ENCODE measurements at places on chromosomes 4 and X.

DNA sequence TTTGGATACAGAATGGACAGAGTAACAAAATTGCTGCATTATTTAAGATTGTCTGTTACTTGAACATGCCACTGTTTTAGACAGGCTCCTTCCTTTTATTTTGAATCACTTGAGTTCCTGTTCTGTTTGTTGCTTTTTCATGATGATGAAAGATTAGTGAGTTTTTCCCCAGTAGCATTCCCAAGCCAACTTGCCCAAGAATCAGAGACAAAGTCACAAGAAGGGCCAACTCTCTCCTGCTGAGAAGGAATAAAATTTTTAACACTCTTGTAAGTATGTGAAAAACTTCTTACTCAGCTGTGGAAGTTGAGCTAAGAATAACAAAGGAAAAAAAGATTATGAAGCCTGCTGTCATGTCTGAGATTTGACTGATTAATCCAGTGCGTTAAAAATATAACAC, 104.2 kb downstream of the KLHL8 start:
- DNase-seq = no peak

DNA sequence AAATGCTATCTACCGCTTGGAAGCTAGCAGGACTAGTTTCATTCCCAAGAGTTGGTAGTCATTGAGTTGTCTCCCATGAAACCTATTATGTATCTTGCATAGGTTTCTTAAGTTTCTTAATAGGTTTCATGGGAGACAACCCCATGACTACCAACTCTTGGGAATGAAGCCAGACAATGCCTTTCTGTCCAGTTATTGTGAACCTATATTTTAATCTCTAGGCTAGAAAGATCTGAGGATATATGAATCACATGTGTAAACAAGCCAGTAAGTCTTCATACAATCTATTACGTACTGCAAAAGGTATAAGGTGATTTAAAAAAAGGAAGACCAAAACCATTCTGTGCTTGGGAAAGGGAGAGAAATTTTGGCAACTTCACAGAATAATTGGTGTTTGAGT, 162.6 kb downstream of the INPP4B start:
- no peak for DNase-seq

DNA sequence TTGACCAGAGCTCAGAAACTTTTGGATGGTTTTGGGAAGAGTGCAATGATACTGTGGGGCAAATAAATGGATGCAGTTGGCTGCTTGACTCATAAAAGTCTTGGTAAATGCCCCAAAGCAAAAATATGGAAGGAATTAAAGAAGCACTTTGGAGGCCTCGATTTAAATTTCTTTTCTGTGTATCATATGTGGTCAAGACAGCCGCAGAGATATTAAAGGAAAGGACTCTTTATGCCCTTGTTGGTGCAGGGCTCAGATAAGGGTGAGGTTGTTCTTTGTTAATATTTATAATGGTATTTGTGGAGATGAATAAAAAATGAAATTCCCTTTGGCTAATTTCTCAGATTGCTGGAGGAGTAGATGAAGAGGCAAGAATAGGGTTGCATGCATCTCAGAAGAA, 90.2 kb downstream of the NHS start:
- DNase-seq = no peak

DNA sequence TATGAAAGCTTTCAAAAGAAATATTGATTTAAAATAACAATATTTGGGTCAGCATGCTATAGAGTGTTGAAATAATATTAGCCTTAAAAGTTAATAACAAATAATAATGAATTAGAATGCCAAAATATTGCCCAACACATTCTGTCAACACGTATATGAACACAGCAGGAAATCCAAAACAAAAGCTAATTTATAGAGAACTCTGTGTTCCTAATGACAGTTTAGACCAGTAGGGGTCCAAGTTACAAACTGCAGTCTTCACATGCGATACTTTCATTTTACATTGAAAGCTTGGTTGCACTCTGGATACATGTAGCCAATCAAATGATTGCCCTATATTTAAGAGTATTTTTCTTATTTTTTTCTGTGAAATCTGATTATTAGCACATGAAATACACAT, 274.4 kb downstream of the DCTD start:
- DNase-seq = no peak

- DNase-seq = no peak
Observed at GRCh38 chr4:153963216-153963615, 174.3 kb upstream of the SFRP2 start.

GRCh38 chr4:146368209-146368608, 153.5 kb downstream of the SLC10A7 start:
- no peak for DNase-seq

- no peak for DNase-seq
Observed at GRCh38 chr4:5465529-5465928, 242.8 kb downstream of the EVC2 start.

- no peak for DNase-seq
Observed at GRCh38 chr4:145351162-145351561, 130.5 kb upstream of the SMAD1 start.

- no peak for DNase-seq
Observed at GRCh38 chr4:73811841-73812240, 24.6 kb upstream of the CXCL6 start.

DNA sequence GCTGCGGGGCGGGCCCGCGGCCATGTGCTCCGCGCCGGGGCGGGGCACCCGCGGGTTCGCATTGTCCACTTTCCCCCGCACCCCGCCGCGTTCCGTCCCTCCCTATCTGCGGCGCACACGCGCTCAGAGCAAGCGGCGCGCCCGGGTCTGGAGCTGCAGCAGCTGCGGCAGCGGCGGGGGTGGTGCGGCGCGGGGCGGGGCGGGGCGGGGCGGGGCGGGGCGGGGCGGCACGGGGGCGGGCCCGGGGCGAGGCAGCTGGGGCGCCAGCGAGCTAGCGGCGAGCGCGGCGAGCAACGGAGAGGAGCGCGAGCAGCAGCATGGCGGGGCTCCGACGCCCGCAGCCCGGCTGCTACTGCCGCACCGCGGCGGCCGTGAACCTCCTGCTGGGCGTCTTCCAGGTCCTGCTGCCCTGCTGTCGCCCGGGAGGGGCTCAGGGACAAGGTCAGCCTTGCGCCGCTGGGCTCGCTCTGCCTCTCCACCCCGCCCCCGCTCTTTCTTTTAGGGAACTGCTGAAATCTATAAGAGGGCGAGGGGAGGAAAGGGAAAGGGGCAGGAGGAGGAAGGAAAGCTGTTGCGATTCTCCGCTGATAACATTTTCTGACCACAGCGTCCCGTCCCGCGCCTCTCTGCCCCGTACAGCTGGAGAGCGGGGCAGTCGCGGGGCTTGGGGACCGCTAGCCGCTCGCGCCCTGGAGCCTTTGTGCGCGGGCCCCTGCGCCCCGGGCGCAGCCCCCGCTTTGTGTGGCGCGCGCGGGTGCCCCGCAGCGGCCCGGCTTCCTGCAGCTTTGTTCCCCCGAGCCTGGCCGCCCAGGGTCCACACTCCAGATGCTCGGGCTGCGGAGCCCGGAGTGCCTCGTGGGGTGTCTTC, at the start of gene TMEM131L:
TSS of gene TMEM131L (plus strand) at position 280 of the 868 bp plus-strand sequence. CDS start at position 318, 38 bp downstream.
- DNase-seq = peak; percentile 73

GRCh38 chr4:858831-859451, 33.0 kb upstream of the CPLX1 start:
- DNase-seq = no peak

GRCh38 chrX:150907474-150907873, 9.0 kb upstream of the CD99L2 start:
- DNase-seq = no peak

DNA sequence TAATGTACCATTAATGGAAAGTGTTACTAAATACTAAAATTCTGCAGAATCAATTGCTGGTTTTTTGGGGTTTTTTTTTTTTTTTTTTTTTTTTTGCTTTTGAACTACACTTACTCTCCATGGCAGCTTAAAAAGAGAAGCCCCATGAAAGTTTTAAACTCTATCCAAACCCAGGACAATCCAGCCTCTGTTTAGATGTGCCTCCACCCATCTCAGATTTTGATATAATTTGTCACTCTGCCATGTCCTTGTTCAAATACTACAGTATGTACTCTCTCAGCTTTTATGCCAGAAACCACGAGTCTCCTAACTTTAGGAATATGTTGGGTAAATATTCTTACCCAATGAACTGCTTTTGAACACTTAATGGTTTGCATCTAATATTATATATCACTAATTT, 84.2 kb downstream of the COL25A1 start:
- no peak for DNase-seq

- no peak for DNase-seq
Observed at GRCh38 chrX:41317477-41318208, 16.3 kb upstream of the DDX3X start.

DNA sequence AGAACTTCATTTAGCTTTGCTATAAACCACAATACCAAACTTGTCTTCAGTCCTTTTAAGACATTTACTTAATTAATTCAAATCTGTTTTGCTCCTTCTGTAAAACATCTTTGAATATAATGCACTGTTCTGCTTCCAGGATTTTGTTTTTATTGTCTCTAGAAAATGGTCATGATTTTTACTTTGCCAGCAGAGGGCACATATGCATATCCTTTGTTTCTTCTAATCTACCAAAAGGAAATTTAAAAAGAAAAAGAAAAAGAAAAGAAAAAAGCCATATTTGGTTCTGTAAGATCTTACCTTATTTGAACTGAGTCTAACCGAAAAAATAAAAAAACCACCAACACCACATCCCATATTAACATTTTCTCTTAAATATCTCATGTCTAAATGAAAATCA, 101.9 kb upstream of the CCSER1 start:
- DNase-seq = no peak

- DNase-seq = peak; percentile 29
Observed at GRCh38 chrX:129613596-129613995, 41.2 kb downstream of the APLN start.

GRCh38 chr4:99395595-99396364, 39.4 kb downstream of the ADH7 start:
- DNase-seq = no peak

DNA sequence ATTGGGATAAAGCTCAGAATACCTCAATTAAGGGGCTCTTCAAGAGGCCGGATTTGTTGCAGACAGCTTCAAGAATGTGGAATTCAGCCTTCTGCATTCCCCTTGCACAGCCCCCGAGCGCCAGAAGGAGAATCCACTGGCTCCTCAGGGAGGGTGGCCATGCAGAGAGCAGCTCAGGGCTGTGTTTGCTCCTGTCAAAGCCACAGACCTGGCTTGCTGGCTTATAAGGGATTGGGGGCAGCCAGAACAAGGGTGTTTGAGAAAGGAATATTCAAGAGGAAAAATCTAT, 36.8 kb downstream of the ING2 start:
- DNase-seq = no peak

GRCh38 chr4:16083241-16084191, at the start of gene PROM1:
Gene PROM1 (minus strand): TSS chr4:16084023. CDS start chr4:16075906, 8,117 bp downstream.
- DNase-seq = no peak

DNA sequence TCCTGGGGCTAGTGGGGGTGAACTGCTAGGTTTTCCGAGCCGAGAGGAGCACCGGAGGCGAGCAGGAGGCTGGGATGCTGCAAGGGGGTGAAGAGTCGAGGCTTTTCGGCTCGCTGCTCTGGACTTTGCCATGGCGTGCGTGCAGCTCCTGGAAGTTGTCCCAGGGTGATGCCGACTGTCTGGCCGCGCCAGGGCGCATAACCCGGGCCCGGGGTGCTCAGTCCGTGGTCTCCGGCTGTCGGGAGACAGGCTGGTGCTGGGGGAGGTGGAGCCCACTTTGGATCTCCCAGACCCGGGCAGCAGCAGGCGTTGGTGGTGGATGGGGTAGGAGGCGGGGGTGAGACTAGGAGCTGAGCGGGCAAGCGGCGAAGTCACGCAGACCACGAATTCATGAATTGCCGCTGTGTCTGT, 793 bp downstream of the GRIA3 start:
- no peak for DNase-seq

- DNase-seq = peak; percentile 49
Observed at GRCh38 chr4:56821381-56822243, at the start of gene SPINK2. Gene SPINK2 (minus strand): TSS chr4:56821701. CDS start chr4:56821662, 39 bp downstream.

DNA sequence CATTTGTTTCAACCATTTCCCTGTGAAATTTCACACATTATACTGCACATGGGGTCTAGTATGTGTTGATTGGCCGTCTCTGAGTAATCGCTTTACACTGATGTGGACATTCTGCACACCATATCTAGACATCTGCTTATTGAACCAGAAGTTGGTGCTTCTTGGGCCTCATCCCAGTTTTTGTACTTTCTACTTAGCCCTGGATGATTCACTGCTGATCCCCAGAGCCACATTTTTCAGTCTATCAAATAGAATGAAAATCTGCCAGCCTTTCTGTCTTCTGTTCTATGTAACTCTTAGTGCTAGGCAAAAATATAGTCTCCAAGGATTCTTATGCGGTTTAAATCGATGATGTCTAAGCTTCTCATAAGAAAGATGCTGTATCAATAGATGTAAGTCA, 40.5 kb upstream of the RELL1 start:
- no peak for DNase-seq

GRCh38 chrX:19810802-19811201, 76.6 kb downstream of the SH3KBP1 start:
- peak; percentile 45 for DNase-seq

GRCh38 chrX:123339221-123339905, 155.3 kb downstream of the GRIA3 start:
- peak; percentile 2 for DNase-seq

- no peak for DNase-seq
Observed at GRCh38 chr4:106953036-106953705, 82.9 kb downstream of the DKK2 start.

- peak; percentile 5 for DNase-seq
Observed at GRCh38 chrX:99301990-99302389, 1108.1 kb downstream of the PCDH19 start.

- DNase-seq = peak; percentile 28
Observed at GRCh38 chr4:98293104-98293887, 32.1 kb downstream of the RAP1GDS1 start.

- DNase-seq = no peak
Observed at GRCh38 chrX:69153060-69153730, 12.1 kb downstream of the PJA1 start.

DNA sequence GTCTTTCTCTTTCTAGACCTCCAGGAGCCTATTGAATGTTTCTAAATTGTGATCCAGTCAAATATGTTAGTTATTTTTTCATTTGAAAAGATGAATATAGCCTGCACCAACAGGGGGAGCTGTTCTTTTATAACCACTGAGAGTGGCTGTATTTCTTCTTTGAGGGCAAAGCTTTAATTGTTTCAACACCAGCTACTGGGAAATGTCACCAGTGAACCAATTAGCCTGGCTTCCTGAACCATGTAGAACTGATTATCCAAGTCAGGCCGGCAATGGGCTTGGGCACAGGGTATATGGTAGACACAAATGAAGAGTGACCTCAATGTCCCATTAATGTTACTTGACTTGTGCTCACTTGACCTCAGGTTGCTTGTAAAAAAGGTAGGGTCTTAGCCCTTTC, 4.8 kb upstream of the DAPP1 start:
- DNase-seq = peak; percentile 73

GRCh38 chrX:100479329-100479728, 69.3 kb upstream of the PCDH19 start:
- no peak for DNase-seq

GRCh38 chr4:92303621-92304027, at the start of gene GRID2:
Gene GRID2 (plus strand): TSS chr4:92303966.
- DNase-seq = no peak

Measured in activated CD4-positive, alpha-beta T cell treated with anti-CD3 and anti-CD28 coated beads, Interleukin-2, amount 50 U/mL, for 16 hours (primary cell).